ACHN (cell line): ENCODE measurements at places on chromosomes 4 and X.

- DNase-seq: no peak
Observed at GRCh38 chr4:122845760-122846159, 19.1 kb downstream of the FGF2 start.

DNA sequence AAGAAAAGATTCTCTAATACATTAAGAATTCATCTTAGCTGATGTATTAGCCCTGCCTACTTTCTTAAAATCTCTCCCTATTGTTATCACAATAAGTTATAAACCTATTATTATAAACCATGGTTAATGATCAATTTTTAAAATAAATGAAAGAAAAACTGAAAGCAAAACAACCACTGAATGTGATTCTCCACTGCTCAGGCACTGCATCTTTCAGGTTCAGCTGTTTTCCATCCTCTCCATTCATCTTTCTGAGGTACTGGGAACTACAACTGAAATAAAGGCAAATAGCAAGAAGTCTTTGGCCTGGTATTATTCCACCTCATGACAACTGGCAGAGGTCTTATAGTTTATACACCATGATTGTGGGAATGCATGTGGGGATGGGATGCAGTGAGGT, 798.9 kb upstream of the AADAT start:
- DNase-seq: no peak

DNA sequence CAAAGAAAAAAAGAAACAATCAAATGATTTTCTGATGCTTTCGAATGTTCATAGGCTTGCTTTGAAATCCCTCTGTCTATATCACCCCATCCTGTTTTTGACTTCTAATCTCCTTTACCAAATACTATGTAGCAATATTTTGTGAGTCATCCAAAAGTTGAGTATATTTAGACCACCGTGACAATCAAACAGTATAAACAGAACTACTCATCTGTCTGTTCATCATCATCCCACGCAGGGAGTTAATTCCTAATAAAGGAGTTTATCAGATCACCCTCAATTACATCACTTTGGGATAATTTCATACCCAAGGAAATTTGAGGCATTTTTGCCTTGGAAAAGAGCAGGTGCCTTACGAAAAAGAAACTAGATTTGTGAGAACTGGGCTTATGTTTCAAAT, 212.9 kb downstream of the CBR4 start:
- peak; percentile 52 for DNase-seq

- no peak for DNase-seq
Observed at GRCh38 chrX:29762006-29762405, 453.4 kb upstream of the MAGEB2 start.

- DNase-seq: no peak
Observed at GRCh38 chr4:139567159-139567870, 11.3 kb upstream of the SETD7 start.

DNA sequence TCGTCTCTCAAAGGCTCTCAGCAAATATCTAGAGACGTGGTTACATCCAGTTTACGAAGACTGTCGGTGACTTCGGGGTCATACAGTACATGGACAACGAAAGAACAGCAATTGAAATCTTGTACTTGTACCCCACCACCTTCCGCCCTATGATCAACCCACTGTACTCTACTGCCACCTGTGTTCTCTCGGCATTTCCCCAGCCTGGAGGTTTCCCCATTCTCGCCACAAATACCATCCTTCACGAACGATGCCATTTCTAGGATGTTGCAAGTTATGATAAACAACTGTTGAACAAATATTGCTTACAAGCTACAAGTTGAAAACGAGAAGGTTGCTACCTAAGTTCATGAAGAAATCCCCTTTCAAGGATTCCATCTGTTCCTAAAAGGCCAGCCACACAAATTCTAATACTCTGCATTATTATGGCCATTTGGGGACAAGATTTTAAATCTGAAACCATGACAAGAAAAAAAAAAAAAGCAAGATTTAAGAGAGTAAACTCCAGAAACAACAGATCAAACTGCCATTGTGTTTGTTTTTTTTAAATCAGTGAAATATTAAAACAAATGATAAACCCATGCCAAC, 1.6 kb downstream of the APBB2 start:
- peak; percentile 77 for DNase-seq
